Pulmonary artery endothelial cell (primary cell): ENCODE measurements at places on chromosomes 1 and 21. TPM values are rescaled to one million over a fixed set of nuclear protein-coding genes. Genes with fewer than 3 reads are reported as not detected.

GRCh38 chr1:33712186-33712585 is 151.7 kb upstream of the HMGB4 start:
- DNase-seq = no peak

- no peak for DNase-seq
Measured at GRCh38 chr1:187763465-187763864, 934.7 kb downstream of the PLA2G4A start.

DNA sequence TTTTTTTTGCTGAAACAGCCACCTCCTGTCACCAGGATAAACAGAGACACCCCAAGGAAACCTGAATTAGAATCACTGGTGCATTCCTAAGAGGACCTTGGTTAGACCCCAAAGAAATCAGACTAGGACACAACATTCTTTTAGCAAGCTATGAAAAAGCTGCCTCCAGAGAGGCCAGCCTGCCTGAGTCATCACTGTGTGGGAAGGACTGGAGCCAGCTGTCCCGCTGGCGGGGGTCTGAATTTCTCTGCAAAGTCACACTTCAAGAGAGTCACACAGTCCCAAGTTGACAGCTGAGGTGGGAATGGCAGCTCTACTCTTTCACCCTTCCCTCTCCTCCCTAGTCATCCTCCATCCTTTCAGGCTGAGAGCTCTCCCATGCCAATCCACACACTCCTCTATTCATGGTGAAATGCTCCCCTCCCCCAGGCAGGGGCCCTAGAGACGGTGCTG is 405.0 kb upstream of the POU3F1 start:
- DNase-seq = no peak

- no peak for DNase-seq
Measured at GRCh38 chr1:155086128-155086741, 7.6 kb downstream of the EFNA3 start.

GRCh38 chr1:184823080-184823479 is 68.4 kb upstream of the EDEM3 start:
- DNase-seq = no peak

DNA sequence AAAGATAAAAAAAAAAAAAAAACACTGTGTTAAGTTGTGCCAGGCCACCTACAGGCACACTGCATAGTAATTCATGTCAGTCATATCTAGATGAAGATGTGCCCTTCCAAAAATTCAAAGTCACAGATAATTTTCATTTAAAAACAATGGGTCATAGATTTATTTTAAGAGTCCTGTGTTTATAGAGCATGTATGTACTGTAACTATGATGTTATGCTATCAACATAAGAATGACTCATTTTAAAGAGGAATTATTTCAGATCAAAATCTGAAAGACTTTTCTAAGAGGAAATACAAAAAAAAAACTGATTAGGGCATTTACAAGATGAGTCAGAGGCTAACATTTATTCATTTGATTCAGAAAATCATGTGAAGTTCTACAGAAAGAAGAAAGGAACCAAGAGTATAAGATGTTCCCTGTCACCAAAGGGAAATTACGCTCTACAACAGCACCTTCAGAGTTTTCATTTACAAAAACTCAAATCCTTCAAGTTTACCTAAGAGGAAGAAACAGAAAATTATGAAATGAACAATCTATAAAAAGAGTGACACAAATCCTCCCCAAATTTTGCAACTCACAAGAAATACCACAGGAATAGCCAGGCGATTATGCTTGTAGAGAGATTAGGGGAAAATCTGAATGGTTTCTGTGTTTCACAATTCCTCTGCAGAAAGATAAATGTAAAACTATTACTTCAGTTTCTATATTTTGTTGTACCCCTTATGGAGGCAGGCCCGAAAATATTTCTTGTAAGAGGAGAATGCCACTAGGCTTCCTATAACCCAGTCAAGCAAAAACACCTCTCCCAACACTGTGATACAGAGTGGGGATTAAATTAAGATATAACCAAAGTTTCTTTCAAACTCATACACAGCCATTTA is 13.8 kb downstream of the TP53BP2 start:
- DNase-seq = peak; percentile 50

DNA sequence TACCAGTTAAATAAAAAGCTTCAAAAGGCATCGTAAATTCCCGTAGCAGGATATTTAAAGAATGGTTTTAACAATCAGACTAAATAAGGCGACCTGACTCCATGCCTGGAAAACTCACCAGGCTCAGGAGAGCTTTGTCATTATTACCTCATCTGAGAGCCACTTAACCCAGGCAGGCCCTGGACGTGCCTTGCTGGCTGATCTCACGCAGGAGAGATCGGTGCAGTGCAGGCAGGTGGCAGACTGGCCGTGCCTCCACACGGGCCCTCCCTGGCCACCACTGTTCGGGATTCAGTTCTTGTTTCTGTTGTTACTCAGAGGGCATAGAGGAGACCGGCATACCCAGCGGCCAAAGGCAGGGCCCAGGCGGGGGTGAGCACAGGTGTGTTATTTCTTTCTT is 6.4 kb downstream of the MT1HL1 start:
- DNase-seq = no peak

The MUL1 gene
- total RNA-seq = 32.9 and 36.0 TPM in 2 replicates

The ALX3 gene
- not detected in 2 replicates for total RNA-seq
